ENCODE measurements at places on chromosomes 7 and 10.

GRCh38 chr10:102421507-102421756 lies 796 bp downstream of the FBXL15 start:
- DNase-seq = no peak

DNA sequence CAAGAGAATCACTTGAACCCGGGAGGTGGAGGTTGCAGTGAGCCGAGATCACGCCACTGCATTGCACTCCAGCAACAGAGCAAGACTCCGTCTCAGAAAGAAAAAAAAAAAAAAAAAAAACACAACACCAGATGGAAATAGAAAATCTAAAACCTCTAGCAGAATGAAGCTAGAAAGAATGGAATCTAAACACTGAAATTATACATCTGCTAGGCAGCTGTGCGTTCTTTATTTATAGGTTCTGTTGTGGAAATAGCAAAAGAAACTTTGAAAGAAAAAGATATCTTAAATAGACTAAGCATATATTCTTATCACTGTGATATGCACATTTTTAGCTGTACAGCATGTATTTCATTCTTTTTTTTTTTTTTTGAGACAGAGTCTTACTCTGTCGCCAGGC lies 17.1 kb downstream of the BMPR1A start:
- DNase-seq = no peak

- DNase-seq = no peak
Measured at GRCh38 chr7:143359771-143360353, 2.7 kb downstream of the FAM131B start.

- DNase-seq = no peak
Measured at GRCh38 chr7:158266426-158266816, 321.2 kb downstream of the PTPRN2 start.

GRCh38 chr10:132461683-132462231 lies 64.8 kb downstream of the PWWP2B start:
- DNase-seq = no peak

DNA sequence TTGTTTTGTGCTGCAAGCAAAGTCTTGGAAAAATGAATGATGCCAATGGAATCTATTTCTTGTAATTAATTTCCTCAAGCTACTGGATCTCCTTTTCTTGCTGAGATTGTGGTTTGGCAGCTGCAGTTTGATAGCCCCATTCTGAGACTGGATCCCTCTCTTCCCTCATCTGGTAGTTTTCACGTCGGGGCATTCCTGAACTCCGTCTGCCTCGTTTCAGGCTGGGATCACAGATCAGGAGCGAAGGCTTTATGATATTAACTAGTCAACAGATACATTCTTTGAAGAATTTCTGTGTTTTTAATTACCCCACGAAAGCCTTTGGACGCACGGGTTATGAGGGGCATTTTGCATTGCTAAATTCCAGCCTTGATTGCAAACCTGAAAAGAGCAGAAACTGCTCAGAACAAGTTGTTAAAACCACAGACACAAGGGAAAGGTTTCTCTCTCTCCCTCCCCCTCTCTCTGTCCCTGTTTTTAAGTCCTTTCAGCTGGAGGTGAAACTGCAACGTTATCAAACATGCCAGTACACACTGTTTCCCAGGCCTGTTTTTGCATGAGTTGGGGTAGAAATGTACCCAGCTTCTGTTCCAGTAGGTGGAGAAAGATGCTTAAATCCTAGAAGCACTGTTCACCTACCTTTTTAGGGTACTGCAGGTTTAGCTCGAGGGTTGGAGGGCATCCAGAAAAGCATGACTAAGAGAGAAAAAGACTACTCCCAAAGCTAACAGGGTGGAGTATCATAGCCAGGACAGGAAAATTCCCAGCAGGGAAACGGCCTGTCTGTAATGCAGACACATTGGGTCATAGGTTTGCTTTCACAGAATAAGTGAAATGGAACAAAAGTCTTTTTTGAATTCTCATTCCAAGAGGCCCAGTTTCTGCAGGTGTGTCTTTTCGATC lies 124.3 kb downstream of the CUX1 start:
- no peak for DNase-seq

DNA sequence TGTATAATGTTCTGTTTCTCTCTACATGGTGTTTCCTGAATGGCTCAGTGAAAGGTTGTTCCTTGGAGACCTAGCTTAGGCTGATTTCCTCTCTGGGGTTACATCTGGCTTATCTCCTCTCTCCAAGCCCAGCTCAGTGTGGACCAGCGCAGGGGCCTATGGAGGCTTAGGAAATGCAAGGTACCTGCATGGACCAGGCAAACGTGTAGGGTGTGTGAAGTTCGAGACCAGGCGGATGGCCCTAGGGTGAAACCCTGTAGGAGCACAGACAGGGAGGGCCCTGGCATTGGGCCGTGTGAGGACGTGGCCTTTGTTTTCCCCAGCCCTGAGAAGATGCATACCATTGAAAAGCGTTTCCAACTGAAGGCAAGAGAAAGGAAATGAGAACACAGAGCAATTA lies 59.0 kb downstream of the DOCK1 start:
- no peak for DNase-seq

GRCh38 chr10:86671419-86671818 lies 3.1 kb downstream of the LDB3 start:
- no peak for DNase-seq

DNA sequence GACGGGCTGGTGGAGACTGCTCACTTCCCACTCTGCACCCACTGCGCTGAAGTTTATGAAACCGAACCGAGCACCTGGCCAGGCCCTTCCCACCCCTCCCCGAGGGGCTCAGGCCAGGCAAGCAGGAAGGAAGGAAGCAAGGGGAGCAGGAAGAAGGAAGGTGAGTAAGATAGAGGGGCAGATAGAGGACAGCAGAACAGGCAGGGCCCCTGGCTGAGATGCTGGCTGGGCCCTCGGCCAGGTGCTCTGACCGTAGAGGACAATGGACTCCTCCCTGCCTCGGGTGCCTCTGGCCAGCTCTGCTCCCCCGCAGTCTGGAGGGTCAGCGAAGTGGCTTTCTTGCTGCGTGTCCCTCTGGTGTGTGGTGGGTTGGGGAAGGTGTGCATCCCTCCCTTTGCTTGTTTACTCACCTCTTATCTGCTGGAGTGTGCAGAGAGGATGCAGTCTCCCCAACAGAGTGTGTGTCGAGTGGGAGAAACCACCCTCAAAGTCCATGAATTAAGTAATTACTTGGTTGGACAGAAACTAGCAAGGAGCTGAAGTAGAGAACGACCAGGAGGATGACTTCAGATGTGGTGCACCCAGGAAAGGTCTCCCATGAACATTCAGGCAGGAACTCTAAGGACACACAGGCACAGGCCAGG lies 82.8 kb upstream of the PPP2R2D start:
- DNase-seq = no peak

DNA sequence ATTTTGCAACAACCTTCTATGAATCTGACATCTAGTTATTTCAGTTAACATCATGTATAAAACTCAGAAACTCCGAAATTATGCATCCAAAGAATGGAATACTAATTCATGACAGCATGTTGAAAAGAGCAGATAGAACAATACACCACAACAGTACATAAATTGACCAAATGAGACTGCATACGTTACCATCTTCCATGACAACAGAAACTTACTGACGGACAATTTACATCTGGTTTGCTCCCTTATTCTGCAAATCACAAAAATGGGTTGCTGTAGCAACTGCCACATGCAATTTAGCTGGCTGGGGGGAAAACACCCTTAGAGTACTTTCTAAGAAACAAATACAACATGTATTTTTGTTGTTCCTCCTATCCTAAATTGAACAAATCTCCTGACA lies 14.3 kb downstream of the LRRN3 start:
- DNase-seq = no peak

All from ovary (tissue), 10 donors.